NCI-H510A treated with DMSO at 0.1 percent for 48 hours (cell line): ENCODE measurements at places on chromosomes 4 and X.

- DNase-seq = no peak
These were observed 11.2 kb downstream of the HNRNPD start for GRCh38 chr4:82362565-82362964.

DNA sequence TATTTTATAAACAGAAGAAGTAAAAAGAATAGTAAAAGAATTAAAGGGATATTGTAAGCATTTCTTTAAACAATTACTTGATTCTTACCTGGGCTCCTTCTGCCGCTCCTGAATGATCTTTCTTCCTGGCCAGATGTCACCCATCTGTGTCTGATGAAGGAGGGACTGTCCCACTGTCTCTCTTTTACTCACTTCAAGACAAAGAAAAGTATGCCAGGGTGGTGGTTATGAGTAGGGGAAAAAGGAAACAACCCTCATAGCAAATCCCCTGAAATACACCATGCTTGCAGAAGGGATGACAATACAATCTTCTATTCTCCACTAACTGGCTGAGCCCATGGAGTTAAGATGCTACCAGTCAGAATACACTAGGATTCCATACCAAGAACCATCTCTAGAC lies 31.1 kb downstream of the SYTL4 start:
- no peak for DNase-seq

- no peak for DNase-seq
These were observed 180.4 kb downstream of the MAML3 start for GRCh38 chr4:139973616-139974015.

GRCh38 chrX:48580662-48581061 lies 6.4 kb downstream of the RBM3 start:
- DNase-seq = no peak

- no peak for DNase-seq
These were observed 7.6 kb upstream of the COMMD8 start for GRCh38 chr4:47471064-47471463.

DNA sequence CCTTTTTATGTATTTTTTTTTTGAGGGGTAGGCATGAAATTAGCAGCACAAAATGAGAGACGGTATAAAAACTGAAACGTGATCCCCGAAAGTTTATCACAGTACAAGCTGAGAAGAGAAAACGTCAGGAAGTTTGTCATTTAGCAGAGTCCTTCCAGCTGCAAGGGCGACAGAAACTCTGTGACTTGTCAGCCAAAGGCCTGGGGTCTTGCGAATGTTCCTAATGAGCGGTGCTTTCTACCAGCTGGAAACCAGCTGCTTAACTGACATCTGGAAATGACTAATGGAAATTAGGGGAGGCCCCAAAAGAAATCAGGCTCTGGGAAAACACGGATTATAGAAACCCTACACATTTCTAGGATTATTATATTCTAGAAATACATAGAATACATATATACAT lies 66.5 kb downstream of the CHRNA9 start:
- DNase-seq = no peak

DNA sequence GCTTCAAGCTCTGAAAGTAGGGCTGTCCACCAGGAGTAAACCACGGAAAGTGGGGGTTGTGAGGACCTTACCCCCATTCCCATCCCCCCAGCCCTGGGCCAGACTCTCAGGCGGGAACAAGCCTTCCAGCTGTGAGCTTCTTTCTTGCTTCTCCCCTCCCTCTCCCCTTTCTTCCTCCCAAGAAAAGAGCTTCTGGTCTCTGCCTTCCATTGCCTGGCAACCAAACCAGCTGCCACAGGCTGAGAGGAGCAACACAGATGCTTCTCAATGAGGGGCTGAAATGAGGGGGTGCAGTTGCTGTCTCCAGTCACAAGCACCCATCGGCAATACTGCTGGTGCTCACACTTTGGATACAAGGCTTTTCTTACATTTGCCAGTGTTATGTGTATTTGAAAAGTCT lies 72.5 kb downstream of the SLC16A2 start:
- no peak for DNase-seq

DNA sequence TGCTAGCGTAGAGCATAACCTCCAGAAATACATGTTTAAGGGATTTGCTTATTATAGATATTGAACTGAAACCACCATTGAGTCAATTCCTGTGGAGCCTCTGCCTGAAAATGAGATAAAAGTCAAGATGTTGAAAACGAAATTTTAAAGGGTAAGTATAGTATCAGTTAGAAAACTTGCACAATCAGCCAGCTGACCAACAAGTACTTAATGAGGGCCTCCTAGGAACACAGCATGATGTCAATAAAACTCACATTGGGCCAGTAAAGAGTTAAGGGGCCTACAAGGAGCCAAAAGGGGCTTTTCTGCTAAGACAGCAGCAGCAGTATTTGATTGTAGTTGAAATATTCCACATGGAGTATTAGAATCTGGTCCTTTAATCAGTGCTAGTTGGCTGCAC lies 314.1 kb upstream of the PPARGC1A start:
- DNase-seq = no peak

- DNase-seq = no peak
These were observed 31.6 kb downstream of the ETDC start for GRCh38 chrX:135340831-135341230.

- DNase-seq = no peak
These were observed 781.6 kb downstream of the TRAM1L1 start for GRCh38 chr4:116303736-116304188.

GRCh38 chr4:88033309-88033708 lies 25.9 kb downstream of the PKD2 start:
- DNase-seq = peak; percentile 48

DNA sequence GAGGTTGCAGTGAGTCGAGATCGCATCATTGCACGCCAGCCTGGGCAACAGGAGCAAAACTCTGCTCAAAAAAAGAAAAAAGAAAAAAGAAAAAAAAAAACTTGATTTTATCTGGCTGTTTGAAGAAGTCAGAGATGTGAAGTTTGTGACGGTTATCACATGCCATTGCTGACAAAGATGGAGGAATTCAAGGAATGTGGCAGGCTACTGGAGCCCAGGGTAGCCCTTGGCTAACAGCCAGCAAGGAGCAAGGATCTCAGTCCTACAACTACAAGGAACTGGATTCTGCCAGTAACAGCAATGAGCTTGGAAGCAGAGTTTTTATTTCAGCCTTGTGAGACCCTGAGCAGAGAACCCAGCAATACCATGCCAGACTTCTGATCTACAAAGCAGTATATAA lies 24.3 kb upstream of the TET2 start:
- no peak for DNase-seq

DNA sequence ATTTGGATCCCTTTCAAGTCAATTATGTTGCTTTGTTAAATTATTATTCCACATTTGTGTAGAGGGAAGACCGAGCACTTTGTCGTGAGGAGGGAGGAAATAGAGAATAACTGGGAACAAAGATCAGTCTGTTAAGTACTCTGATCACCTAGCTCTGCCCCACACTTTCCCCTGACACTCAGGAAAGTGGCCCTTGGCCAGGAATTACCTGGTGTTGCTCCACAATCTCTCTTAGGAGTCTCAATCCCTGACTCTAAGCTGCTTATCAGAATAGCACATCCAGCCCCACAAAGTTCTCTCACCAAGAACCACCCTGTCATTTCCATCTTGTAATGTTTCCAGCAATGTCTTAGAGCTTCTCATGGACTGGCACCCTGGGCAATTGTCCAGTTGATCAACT lies 83.8 kb upstream of the BMPR1B start:
- DNase-seq = no peak

DNA sequence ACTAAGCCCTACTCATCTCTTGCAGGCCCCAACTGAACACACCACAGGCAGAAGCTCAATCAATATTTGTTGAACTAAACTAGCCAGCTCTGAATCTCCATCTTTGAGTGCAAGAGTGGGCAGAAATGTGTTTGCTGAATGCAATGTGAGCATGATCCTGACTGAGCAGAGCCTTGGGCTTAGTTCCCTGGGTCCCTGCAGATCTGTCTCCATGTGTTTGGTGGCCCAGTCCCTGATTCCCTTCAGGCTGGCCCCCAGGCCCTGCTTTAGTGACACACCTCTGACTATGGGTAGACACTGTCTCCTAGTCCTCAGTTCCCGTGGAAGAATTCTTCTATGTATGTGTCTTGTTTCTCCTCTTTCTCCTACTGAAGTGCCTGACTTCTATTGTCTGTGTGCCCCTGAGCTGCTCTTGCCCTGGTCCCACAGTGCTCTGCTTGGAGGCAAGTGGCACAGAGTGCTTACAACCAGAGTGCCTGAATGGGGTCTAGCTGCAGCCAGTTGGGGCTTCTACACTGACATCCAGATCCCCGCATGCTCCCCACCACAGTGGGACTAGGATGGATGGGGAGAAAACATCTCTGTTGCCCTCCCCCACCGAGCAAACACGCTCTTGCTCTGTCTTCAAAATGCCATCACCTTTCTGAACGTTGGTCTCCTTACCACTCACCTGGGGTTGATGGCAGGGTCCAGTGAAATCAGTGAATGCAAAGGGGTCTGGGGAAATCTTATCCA lies 9.3 kb downstream of the PJA1 start:
- DNase-seq = no peak

DNA sequence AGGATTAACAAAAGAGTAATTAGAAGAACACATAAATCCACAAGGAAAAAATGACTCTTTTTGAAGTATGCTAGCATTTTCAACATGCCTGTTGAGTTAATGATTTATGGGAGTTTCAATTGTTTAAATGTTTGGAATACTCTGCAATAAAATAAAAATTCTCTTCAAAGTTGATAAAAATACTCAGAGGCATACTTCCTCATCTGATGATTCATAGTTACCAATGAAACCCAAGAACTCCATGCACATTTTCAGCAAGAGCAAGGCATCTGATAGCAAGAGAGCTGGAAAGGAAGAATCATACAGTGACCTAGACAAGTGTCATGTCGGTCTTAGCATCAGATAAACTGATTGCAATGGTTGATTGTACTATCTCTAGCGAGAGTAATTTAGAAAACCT lies 443.7 kb upstream of the ATOH1 start:
- DNase-seq = no peak

DNA sequence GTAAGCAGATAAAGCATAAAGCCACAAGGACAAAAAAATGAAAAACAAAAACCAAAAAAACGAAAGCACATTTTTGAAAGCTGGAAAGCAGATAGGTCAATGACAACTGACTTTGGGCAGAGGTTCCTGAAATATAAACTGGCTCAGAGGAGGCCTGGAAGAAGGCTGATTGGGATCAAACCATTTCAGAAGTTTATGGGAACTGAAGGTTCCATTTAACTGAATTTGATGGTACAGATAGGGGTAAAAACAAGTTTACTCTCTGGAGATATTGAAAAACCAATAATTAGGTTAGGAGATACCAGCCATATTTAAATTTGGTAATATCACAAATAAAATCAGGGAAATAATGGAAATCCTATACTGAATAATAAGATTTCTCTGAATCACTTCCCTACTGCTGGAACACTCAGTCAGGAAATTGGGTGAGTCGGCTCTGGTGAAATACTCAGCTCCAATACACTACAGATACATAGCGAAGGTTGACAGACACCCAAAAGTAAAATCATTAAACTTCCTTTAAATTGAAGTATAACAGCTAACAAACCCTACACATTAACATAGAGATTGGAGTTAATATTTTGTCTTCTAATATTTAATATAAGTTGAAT lies 1584.3 kb downstream of the STIM2 start:
- no peak for DNase-seq

DNA sequence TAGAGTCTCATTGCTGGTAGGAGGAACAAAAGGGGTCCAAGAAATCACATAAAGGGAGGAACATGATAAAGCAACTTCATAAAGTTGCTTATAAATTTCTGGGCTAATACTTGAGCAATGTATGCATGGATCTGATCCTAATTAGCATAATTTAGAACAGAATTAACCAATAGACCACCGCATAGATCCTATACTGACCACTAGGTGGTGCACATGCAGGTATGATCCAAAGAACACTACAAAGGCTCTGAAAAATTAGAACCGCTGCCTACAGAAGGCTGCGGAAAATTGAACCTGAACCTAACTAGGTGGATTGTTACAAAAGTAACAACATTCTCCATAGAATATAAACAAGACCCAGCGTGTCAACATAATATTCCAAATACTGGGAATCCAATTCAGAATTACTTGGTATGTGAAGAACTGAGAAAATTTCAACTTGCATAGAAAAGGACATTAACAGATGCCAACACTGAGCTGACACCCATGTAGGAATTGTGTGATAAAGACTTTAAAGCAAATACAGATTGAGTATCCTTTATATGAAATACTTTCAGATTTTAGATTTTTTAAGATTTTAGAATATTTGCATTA lies 23.3 kb downstream of the BRCC3 start:
- DNase-seq = peak; percentile 8

DNA sequence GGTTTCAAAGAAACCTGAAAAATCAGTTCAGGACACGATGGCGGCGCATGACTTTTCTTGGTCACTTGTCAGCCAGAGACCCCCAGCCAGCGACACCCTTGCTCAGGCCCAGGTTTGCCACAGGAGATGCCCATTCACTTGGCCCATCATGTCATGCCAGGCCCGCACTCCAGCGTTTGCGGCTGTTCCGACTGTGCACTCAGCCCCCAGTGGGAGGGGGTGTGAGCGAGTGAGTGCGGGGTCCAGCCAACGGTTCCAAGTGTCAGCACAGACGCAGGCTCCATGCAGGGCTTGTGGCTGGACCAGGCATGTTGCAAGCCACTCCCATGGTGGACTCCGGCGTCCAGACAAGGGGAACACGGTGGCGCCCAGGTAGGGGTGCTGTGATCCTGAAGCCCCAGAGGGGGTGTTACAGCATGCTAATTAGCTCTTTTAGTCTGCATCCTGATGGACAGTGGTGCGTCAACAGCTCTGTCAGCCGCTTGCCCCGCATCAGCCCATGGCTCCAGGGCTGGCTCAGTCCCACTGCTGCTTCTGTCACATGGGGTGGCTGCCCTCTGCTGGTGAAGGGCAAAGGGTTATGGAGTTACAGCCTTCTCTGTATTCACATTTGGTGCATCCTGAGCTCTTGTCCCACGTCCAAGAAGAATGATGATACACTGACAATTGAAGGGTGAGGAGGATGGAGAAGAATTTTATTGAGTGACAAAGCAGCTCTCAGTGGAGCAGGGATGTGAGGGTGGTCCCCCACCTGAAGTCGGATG lies 3.7 kb upstream of the MAEA start:
- DNase-seq = peak; percentile 2

DNA sequence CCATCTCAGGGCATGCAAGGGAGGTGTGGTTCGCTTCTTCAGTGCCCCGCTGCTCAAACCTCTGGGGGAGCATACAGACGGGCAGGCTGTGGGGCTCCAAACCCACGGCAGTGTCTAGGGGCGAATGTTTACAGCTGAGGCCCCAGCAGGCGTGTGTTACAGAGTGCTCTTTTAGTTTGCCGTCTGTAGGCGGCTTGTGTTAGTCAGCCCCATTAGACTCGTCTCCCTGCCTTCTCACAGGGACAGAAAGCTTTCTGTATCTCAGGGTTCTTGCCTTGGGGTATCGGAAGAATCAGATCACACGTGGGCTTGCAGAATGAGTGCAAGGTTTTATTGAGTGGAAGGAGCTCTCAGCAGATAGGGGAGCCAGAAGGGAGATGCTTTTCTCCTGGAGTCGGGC lies 10.6 kb downstream of the RS1 start:
- no peak for DNase-seq
